GM23338 (cell line): ENCODE measurements at places on chromosomes 7 and 10. TPM values are rescaled to one million over a fixed set of nuclear protein-coding genes. Genes with fewer than 3 reads are reported as not detected.

DNA sequence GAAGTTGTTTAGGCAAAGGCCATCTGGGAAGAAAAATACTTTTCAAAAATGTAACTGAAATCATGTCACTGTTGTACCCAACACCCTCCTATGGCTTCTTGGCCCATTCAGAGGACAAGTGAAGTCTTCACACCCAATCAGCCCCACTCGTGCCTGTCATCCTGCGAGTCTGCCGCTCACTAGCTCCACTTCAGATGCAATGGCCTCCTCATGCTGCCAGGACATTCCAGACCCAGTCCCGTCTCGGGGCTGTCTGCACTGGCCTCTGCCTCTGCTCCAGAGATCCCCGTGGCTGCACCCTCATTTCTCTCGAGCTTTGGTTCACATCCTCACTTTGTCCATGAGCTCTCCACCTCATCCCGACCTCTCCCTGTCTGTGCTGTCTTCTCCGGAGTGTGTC, 227.1 kb downstream of the KCNMA1 start:
- H3K27ac ChIP-seq = no peak overlapping the region
- no peak overlapping the region for H3K4me3 ChIP-seq
- no peak for DNase-seq
- no peaks in the 10 kb centered on the region for H3K27me3 ChIP-seq
- no peaks in the 10 kb centered on the region for H3K4me1 ChIP-seq

- H3K27me3 ChIP-seq = no peaks in the 10 kb centered on the region
- DNase-seq = no peak
- H3K4me3 ChIP-seq = no peak overlapping the region
- no peaks in the 10 kb centered on the region for H3K4me1 ChIP-seq
Observed at GRCh38 chr7:15628876-15629275, 57.6 kb downstream of the MEOX2 start.

DNA sequence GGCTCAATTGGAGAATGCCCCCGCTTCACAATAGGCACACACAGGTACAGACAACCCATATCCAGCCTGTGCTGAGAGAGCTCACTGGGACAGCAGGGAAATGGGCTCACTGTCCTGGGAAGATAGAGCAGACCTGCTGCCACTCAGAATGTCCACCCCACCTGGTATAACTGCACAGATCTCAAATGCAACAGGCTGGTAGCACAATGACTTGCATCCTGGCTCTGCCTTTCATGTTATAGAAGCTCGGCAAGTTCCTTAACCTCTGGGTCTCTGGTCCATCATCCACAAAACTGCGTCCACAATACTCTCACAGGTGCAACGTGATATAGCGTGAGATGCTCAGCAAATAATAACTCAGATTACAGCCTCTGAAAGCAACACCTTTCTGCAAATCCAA, 295.4 kb downstream of the GRID1 start:
- DNase-seq = no peak
- no peaks in the 10 kb centered on the region for H3K4me1 ChIP-seq
- no peaks in the 10 kb centered on the region for H3K27me3 ChIP-seq
- H3K27ac ChIP-seq = no peak overlapping the region
- H3K4me3 ChIP-seq = no peak overlapping the region

DNA sequence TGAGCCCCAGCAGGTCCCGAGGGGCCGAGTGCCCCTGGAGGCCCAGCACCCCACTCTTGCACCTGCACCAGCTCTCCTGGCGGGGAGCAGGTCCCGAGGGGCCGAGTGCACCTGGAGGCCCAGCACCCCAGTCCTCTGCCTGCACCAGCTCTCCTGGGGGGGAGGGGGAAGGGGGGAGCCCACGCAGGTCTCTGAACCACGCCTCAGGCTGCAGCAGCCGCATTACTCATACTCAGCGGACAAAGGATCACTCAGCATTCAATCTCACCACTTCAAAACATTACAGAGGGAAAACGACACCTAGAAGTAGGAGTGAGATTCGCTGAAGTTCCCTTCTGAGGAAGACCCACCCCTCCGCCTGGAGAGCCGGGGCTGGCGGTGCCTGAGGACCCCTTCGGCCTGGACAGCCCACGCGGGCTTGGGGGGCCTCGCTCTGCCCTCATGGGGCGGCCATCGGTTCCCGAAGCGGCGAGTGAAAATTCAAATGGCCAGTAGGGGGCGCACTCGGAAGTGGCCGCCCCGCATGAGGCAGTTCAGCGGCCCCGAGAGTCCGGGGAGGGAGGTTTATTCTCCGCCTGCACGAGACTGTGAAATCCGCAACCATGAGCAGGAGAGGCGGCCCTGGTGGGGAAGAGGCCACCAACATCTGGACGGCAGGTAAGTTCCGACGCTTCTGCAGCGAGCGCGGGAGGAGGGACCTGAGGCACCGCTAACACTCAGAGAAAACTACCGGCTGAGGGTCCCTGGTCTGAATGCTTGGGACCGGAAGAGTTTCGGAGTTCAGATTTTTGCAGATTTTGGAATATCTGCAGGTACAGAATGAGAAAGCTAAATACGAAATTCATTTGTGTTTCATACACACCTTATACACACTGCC, 1.1 kb upstream of the GPER1 start:
- H3K36me3 ChIP-seq = no peaks in the 10 kb centered on the region
- H3K4me1 ChIP-seq = peaks cover 7% of the 10 kb centered on the region; the same call in 1 of the 2 replicates
- no peaks in the 10 kb centered on the region for H3K27me3 ChIP-seq
- peak; percentile 90 for DNase-seq

GRCh38 chr7:47707583-47707982, 125.7 kb upstream of the TNS3 start:
- H3K36me3 ChIP-seq = no peaks in the 10 kb centered on the region
- H3K27me3 ChIP-seq = no peaks in the 10 kb centered on the region
- H3K4me3 ChIP-seq = no peak overlapping the region
- DNase-seq = no peak
- H3K4me1 ChIP-seq = no peaks in the 10 kb centered on the region
- no peak overlapping the region for H3K27ac ChIP-seq

DNA sequence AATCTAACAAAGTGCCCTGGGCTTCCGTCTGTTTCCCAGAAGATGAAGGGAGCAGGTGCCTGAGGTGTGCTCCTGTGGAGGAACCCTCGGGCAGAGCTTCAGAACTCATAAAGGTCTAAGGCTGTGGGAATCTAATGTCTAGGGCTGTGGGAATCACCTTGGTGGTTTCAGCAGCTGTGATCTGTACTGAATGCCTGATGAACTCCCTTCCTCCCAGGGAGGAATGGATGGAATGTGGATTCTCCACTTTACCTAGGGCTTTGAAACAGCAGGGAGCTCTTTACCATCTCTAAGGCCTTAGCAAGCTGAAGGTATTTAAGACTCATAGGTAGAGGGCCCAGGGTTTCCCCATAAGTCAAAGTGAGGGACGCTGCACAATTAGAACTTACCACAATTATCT, 36.0 kb upstream of the SEMA3E start:
- H3K27ac ChIP-seq = peak overlapping the region; percentile 4; the same call in 1 of the 2 replicates
- no peaks in the 10 kb centered on the region for H3K36me3 ChIP-seq
- peak; percentile 98 for DNase-seq
- peak overlapping the region; percentile 17; the same call in 1 of the 2 replicates for H3K4me3 ChIP-seq
- peaks cover 44% of the 10 kb centered on the region for H3K27me3 ChIP-seq

DNA sequence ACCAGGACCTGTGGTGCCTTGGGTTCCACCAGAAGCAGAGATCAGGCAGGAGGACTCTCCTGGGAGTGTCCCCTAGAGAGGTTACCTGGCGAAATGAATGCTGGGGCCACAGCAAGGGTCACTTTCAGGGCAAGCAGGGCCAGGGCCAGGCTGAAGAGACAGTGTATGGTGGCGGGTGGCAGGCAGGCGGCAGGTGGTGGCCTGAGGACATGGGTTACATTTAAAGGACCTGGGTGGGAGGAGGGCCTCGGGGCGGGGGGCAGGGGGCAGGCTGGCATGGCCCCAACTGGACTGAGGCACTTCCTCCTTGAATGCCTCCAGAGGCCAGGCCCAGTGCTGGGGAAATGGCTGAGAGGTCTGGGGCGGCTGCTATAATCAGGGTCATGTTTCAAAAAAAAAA, 14.7 kb upstream of the TBRG4 start:
- no peaks in the 10 kb centered on the region for H3K36me3 ChIP-seq
- no peak overlapping the region for H3K27ac ChIP-seq
- H3K4me3 ChIP-seq = no peak overlapping the region
- no peaks in the 10 kb centered on the region for H3K27me3 ChIP-seq
- no peak for DNase-seq

DNA sequence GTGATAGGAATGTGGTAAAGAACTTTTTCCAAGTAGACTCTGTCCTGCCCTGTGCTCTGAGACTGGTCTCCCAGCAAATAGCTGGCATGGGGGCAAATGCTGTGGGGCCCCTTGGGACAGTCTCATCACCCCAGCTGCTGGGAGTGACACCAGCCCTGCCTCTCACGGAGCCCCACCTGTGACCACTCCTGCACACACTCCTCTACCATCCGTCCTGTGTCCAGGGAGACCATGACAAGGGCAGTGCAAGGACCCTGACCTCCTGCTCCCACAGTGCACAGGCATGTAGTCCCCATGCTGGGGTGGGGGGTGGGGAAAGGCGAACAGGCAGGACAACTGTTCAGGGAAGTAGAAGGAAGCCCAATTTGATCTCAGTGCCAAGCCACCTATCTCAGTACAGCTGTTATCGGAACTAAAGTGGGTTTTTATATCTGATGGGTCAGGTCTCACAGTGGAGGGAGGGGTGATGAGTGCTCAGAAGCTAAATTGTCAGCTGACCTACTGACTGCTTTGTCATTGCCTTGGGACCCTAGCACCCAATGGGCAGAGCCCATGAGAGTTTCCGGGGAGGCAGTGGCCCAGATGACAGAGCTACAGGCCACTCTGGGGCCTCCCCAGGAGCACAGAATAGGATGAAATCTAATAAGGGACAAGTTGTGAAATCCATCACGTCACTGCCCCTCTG, 24.5 kb downstream of the VSTM4 start:
- H3K27me3 ChIP-seq = no peaks in the 10 kb centered on the region
- no peak overlapping the region for H3K27ac ChIP-seq
- no peaks in the 10 kb centered on the region for H3K4me1 ChIP-seq
- DNase-seq = no peak

DNA sequence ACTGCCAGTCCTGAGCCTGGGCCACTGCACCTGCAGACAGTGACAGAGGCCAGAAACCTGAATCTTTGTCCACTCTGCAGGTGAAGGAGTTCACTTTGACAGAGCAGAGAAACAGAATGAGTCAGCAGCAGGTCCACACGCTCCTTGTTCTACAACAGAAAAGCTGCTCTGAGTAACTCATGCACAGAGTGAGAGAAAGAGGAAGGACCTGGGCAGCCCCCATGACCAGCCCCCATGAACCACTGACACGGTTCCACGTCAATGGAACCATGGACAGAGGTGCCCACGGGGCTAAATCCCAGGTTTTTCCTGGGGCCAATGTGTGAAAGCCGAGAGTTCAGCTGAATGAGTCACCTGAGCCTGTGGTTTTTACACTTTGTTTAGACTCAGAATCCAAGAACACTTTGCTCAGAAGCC, 40.8 kb upstream of the CTBP2 start:
- no peaks in the 10 kb centered on the region for H3K36me3 ChIP-seq
- H3K27ac ChIP-seq = no peak overlapping the region
- DNase-seq = no peak
- H3K27me3 ChIP-seq = no peaks in the 10 kb centered on the region
- no peaks in the 10 kb centered on the region for H3K4me1 ChIP-seq

- no peaks in the 10 kb centered on the region for H3K27me3 ChIP-seq
- no peak overlapping the region for H3K4me3 ChIP-seq
- H3K27ac ChIP-seq = no peak overlapping the region
- H3K4me1 ChIP-seq = no peaks in the 10 kb centered on the region
Observed at GRCh38 chr7:108283252-108283651, 153.1 kb upstream of the LAMB4 start.

- DNase-seq = no peak
- H3K27ac ChIP-seq = no peak overlapping the region
- H3K36me3 ChIP-seq = no peaks in the 10 kb centered on the region
- H3K4me1 ChIP-seq = no peaks in the 10 kb centered on the region
Observed at GRCh38 chr10:22945934-22946673, 18.3 kb downstream of the ARMC3 start.

GRCh38 chr10:74888962-74889661, 62.7 kb downstream of the KAT6B start:
- H3K4me3 ChIP-seq = no peak overlapping the region
- H3K4me1 ChIP-seq = no peaks in the 10 kb centered on the region

GRCh38 chr10:1561731-1562337, 175.5 kb downstream of the ADARB2 start:
- no peaks in the 10 kb centered on the region for H3K36me3 ChIP-seq
- no peaks in the 10 kb centered on the region for H3K27me3 ChIP-seq
- H3K4me1 ChIP-seq = no peaks in the 10 kb centered on the region

- DNase-seq = no peak
- H3K27me3 ChIP-seq = peaks cover 17% of the 10 kb centered on the region
- peaks cover 13% of the 10 kb centered on the region; the same call in 1 of the 2 replicates for H3K4me1 ChIP-seq
- peak overlapping the region; percentile 85; the same call in 1 of the 2 replicates for H3K4me3 ChIP-seq
Observed at GRCh38 chr10:122376364-122376961, 2.0 kb downstream of the PLEKHA1 start.

GRCh38 chr7:133697585-133697984, 429.6 kb upstream of the LRGUK start:
- H3K27me3 ChIP-seq = no peaks in the 10 kb centered on the region
- DNase-seq = no peak
- 0 out of 2 replicates have a peak, but pooled peaks cover 3% of the 10 kb centered on the region for H3K4me1 ChIP-seq
- no peaks in the 10 kb centered on the region for H3K36me3 ChIP-seq

GRCh38 chr7:75596727-75597614, 104.9 kb downstream of the SPDYE5 start:
- peaks cover 29% of the 10 kb centered on the region for H3K4me1 ChIP-seq
- no peak for DNase-seq
- no peaks in the 10 kb centered on the region; the same call in 1 of the 2 replicates for H3K27me3 ChIP-seq

- H3K36me3 ChIP-seq = peaks cover 6% of the 10 kb centered on the region; the same call in 1 of the 2 replicates
- peak overlapping the region; percentile 67; the same call in 1 of the 2 replicates for H3K27ac ChIP-seq
- DNase-seq = no peak
- H3K27me3 ChIP-seq = no peaks in the 10 kb centered on the region
- no peak overlapping the region for H3K4me3 ChIP-seq
Observed at GRCh38 chr7:26169271-26169670, 17.3 kb downstream of the NFE2L3 start.

GRCh38 chr7:147048864-147049263, 932.3 kb downstream of the CNTNAP2 start:
- no peaks in the 10 kb centered on the region for H3K36me3 ChIP-seq
- H3K4me3 ChIP-seq = no peak overlapping the region
- H3K4me1 ChIP-seq = no peaks in the 10 kb centered on the region
- H3K27me3 ChIP-seq = no peaks in the 10 kb centered on the region

PILRA gene
- total RNA-seq = 0.38 and 2.6 TPM in 2 replicates

NUDT13 gene
- 1.4 and 4.3 TPM in 2 replicates for total RNA-seq

GIMAP8 gene
- not detected in 2 replicates for total RNA-seq

COL1A2 gene
- total RNA-seq = 61.6 and 67.0 TPM in 2 replicates

ANKRD61 gene
- total RNA-seq = 0.42 and 0.70 TPM in 2 replicates

NOD1 gene
- total RNA-seq = 3.8 and 7.3 TPM in 2 replicates

SAP25 gene
- total RNA-seq = 2.0 and 4.1 TPM in 2 replicates

MAGI2 gene
- 26.4 and 31.4 TPM in 2 replicates for total RNA-seq

GHRHR gene
- not detected in 2 replicates for total RNA-seq

CACNB2 gene
- total RNA-seq = 3.8 and 5.9 TPM in 2 replicates

AGR3 gene
- total RNA-seq = not detected in 2 replicates

STYXL1 gene
- 28.0 and 47.5 TPM in 2 replicates for total RNA-seq
